ENCODE measurements at places on chromosomes 11 and 22.

DNA sequence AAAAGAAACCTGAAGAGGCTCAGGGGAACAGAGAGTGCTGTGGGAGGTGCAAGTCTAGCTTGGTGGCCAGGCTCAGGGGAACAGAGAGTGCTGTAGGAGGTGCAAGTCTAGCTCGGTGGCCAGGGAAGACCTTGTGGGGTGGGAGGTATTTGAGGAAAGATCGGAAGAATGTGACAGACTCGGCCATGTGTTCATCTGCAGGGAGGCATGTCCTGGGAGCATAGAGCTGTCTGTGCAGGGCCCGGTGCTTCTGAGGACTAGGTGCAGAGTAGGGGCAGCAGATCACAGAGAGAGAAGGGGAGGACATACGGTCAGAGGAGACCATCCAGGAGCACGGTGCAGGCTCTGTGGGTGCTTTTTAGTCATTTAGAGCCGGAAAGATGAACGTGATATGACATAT, 10.8 kb downstream of the IFITM10 start:
- DNase-seq, result no peak

- no peak for DNase-seq
Measured at GRCh38 chr22:26893173-26894110, 236.1 kb downstream of the MIAT start.

- DNase-seq, result no peak
Measured at GRCh38 chr11:125326126-125326525, 161.6 kb downstream of the PKNOX2 start.

DNA sequence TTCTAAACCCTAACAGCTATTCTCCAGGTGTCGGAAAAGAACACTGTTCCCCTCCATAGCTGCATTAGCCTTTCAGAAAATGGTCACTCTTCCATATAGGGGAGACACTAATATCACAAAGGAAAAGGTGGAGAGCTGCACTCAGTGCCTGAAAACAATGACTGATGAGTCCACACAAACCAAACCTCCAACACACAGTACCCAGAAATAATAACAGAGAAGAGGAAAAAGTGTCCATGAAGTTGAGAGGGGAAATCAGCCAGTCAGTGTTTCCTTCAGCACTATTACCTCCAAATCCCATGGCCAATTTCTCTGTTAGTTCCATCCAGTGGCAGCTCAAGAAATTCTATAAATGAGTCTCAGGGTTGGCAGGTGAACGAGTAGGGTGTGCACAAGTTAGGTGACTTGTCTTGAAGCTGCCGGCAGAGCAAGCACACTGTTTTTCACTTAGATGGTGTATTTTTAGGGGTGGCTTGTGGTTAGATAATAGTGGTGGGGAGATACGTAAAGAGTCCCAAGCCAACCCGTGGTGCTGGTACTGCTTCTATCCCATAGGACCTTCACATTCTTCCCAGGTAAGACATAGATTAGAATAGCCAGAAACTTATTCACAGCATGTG, 84.5 kb upstream of the CHRM4 start:
- DNase-seq, result no peak

DNA sequence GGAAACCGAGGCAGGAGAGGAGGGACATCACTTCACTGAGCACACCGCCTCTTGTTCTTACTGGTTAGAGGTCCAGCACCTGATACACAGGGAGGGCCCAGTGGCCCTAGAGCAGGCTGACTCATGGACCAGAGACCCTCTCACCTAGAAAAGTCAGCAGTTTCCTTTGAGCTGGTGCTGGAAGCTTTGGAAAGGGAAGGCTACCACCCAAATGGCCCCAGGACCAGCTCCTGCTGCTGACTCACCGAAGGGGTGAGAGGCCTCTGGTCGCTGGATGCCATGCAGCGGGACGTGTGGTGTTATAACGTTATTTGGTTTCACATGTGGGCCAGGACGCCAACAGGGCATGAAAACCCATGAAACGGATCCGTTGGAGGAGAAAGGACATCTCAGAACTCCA, 3.8 kb downstream of the NADSYN1 start:
- no peak for DNase-seq

DNA sequence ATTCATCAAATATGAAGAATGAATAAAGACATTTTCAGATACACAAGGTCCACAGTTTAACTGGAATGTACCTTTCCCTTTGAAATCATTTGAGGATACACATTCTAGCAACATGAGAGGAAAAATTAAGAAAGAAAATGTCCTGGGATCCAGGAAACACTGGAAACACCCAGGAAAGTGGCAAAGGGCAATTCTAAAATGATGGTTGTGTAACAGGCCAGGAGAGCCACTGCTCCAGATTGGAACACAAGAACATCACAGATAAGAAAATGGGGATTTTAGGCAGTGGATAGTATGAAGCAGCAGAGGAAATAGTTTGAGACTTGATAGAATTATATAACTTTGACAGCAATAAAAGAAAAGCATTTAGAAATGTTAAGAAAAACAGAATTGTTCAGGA, 56.1 kb upstream of the GRIK4 start:
- DNase-seq, result no peak

DNA sequence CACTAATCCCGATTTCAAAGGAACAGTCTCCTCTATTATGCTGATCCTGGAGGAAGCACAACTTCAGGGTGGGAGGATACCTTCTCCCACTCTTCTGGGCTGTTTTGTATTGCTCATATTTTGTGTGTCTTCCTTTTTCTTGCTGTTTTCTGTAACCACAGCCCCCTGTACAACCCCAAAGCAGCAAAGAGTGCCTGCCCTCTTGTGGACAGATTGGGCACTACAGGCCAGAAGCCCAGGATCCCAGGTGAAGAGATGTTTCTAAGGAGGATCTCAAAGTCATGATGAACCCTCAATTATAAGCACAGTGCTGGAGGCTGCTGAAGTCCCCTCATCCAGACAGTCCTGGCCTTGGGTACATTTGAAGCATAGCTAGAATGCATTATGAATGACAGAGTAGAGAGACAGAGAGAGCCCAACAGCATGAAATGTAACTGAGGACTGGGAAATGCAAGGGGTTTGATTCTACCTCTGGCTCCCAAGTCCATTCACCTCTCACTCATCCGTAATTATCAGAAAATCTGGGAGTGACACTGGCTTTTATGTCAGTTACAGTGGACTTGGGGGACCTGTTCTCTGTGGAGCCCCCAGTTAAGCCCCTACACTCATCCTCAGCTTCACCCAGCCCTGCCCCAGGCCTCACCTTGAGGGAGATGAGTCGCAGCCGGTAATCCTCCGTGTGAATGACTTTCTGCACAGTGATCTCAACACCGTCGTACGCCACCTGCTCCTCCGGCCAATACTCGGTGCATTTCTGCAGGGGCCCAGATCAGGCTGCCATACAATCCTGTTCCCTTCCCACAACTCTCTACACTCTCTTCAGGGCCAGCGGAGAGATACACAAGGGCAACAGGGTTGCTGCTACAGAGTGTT, 6.2 kb upstream of the IGSF22 start:
- DNase-seq, result peak; percentile 48

- DNase-seq, result peak; percentile 69
Measured at GRCh38 chr11:69670158-69670845, 4.9 kb downstream of the LTO1 start.

GRCh38 chr11:46360878-46361277, 13.6 kb downstream of the DGKZ start:
- DNase-seq, result no peak

DNA sequence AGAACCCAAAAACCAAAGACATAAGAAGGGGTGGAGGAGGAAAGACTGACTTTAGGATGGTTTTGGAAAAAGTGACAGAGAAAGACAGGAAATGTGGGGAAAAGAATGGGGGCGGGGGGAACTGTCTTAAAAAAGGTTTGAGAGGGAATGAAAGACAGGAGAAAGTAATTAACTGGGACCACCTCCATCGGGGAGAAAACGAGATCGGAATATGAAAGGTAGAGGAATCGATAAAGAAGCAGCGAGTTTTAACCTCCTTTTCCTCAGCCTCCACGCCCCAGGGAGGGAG, 524 bp downstream of the MTMR2 start:
- no peak for DNase-seq

DNA sequence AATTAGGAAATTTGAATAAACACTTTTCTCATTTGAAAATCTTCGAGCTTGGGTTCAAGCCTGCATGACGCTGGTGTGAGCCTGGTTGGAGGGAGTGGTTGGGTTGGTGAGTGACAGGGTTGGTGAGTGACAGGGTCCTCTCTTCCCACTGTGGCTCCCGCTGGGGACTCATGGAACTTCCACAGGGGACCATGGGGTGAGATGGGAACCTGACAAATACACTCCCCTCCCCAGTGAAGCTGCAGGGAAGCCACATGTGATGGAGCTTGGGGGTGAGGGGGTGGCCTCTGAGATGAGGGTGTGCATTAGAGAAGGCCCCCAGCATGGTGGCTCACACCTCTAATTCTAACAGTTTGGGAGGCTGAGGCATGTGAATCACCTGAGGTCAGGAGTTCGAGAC, 66.8 kb downstream of the RTL6 start:
- DNase-seq, result no peak

GRCh38 chr11:8363921-8364320, 100.2 kb upstream of the LMO1 start:
- DNase-seq, result no peak

DNA sequence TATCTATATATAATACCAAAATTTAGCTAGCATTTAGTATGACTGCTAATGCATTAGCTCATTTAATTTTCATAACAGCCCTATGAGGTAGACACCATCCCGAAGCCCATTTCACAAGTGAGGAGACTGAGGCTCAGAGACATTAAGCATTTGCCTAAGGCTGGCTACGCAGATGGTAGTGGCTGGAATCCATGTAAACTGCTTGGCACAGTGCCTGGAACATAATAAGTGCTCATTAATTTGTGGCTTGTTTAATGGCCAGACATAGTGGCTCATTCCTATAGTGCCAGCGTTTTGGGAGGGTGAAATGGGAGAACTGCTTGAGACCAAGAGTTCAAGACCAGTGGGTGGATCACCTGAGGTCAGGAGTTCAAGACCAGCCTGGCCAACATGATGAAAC, 17.8 kb upstream of the TP53I11 start:
- no peak for DNase-seq

GRCh38 chr11:47236482-47236881, 12.1 kb downstream of the ACP2 start:
- no peak for DNase-seq

- DNase-seq, result no peak
Measured at GRCh38 chr22:50060441-50061140, 2.5 kb upstream of the TTLL8 start.

DNA sequence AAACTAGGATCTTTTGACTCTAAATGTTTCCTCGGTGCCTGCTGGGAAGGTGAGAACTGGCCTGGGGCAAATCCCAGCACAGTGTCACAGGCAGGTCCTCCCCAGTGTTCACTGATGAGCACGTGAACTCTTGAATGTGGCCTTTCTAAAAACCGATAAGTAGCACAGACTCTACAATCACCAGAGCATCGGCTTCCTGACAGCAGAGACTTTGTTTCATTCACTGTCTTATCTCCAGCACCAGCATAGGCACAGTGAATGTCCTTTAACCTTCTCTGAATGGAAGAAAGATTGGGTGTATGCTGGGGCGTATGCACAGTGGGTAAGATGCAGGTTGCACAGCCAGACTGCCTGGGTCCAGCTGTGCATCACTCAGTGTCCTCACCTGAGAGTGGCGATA, 59.3 kb upstream of the EIF3D start:
- no peak for DNase-seq

DNA sequence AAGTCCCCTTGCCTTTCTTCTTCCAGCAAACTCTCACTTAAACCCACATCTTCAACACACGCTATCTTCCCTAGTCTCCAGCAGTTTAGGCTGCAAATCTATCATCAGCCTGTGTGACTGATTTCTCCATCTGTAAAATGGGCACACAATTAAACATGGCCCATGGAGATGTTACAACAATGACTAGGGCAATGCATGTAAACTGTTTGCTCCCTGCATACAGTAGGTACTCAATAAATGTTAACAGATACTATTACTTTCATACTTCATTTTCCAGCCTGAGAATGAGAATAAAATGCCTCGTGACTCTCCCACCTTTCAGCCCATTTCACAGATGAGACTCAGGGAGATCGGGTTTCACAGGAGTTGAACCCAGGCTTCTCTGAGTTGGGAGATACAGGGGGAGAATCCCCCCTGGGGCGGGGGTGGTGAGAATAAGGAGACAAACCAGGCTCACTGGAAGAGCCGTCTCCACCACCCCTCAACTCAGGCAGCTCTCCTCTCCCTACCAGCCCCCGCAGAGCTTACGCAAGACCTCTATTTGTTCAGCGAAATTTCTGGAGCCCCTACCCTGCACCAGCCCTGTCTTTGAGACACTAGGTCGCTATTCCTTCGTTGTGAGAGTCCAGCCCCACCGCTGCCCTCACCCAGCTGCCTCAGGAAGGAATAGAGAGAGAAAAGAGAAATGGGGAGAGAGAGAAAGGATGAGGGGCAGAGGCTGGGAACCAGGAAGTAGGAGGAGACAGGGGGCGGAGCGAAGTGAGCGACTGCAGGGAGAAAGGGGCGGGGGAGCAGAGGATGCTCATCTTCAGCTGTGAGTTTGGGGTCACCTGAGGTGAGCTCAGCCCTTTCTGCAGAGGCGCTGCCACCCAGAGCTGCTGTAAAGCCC, 42.1 kb upstream of the KLHL35 start:
- DNase-seq, result no peak

GRCh38 chr22:46669201-46669600, 49.0 kb downstream of the GRAMD4 start:
- no peak for DNase-seq

DNA sequence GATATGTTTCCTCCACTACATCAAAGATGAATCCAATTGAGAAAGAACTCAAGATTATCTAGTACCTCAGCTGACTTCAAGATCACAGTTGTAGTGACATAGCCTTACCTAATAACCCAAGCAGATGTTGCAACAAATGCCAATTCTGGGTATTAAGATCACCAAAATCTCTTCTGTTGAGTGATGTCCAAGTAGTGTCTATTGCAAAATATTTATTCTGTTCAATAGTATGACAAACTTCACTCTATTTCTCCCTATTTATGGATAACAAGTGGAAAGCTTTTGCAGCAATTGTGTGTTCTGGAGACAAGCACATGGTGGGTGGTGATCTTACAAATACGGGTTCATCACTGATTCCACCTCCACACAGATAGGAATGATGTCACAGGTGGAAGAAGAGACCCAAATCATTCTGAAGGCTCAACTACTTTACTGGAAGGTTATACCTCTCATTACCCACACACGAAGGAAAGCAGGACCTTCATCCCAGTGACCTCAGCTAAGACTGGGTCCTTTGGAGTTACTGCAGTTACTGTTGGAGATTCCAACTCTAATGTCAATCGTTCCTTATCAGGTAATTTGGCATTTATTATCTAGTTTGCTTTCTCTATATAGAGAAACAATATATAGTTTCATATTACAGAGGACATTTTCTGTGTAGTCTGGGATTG, 72.0 kb downstream of the CD44 start:
- no peak for DNase-seq

Measured in GM18507 (cell line).